Fibroblast of the aortic adventitia (primary cell): ENCODE measurements at places on chromosomes 12 and 14. TPM values are rescaled to one million over a fixed set of nuclear protein-coding genes. Genes with fewer than 3 reads are reported as not detected.

The PGF gene
- total RNA-seq, result 0.36 and 2.1 TPM in 2 replicates

The SPIC gene
- not detected in 2 replicates for total RNA-seq

The AKAP5 gene
- 0.16 and 0.54 TPM in 2 replicates for total RNA-seq

The MYF6 gene
- not detected in 2 replicates for total RNA-seq

The GUCY2C gene
- total RNA-seq, result not detected in 2 replicates

The RFX4 gene
- total RNA-seq, result not detected in 2 replicates

The CEP170B gene
- total RNA-seq, result 8.2 and 18.2 TPM in 2 replicates

The STYX gene
- 9.3 and 50.7 TPM in 2 replicates for total RNA-seq

The STON2 gene
- 3.3 and 4.5 TPM in 2 replicates for total RNA-seq

The PPP1R1A gene
- not detected in 2 replicates for total RNA-seq

The CIROP gene
- 1.8 TPM in 1 of 2 replicates, not detected in the other for total RNA-seq

The CABP1 gene
- total RNA-seq, result 0.54 TPM in 1 of 2 replicates, not detected in the other

The LALBA gene
- total RNA-seq, result not detected in 2 replicates

The MOK gene
- 21.2 and 40.6 TPM in 2 replicates for total RNA-seq

The CELA1 gene
- total RNA-seq, result 0.25 TPM in 1 of 2 replicates, not detected in the other

The ACOT4 gene
- 0.72 TPM in 1 of 2 replicates, not detected in the other for total RNA-seq

The TAS2R43 gene
- total RNA-seq, result 1.3 and 2.3 TPM in 2 replicates

The RHOJ gene
- total RNA-seq, result 7.4 and 13.5 TPM in 2 replicates

The ZNF84 gene
- 25.9 and 26.7 TPM in 2 replicates for total RNA-seq

The CATSPERB gene
- total RNA-seq, result 0.81 TPM in 1 of 2 replicates, not detected in the other

The EIF2S3B gene
- total RNA-seq, result 7.1 and 9.2 TPM in 2 replicates

The WNT1 gene
- not detected in 2 replicates for total RNA-seq

The AICDA gene
- total RNA-seq, result not detected in 2 replicates

The SLC6A12 gene
- total RNA-seq, result not detected in 2 replicates

The SLC6A15 gene
- total RNA-seq, result 8.9 and 53.3 TPM in 2 replicates

The ALX1 gene
- total RNA-seq, result 0.63 and 1.2 TPM in 2 replicates

The LRFN5 gene
- 12.1 and 12.8 TPM in 2 replicates for total RNA-seq

The ACOT6 gene
- total RNA-seq, result not detected in 2 replicates

The PPM1H gene
- 0.98 and 1.3 TPM in 2 replicates for total RNA-seq

The CLEC7A gene
- not detected in 2 replicates for total RNA-seq

The LMNTD1 gene
- 1.3 TPM in 1 of 2 replicates, not detected in the other for total RNA-seq

The A2M gene
- 0.54 and 10.6 TPM in 2 replicates for total RNA-seq

The TBC1D30 gene
- 0.18 and 0.98 TPM in 2 replicates for total RNA-seq

The TAS2R10 gene
- 2.3 TPM in 1 of 2 replicates, not detected in the other for total RNA-seq

The SIVA1 gene
- total RNA-seq, result 79.4 and 87.3 TPM in 2 replicates

The AKAP3 gene
- 0.81 and 4.9 TPM in 2 replicates for total RNA-seq

The GLIPR1L1 gene
- total RNA-seq, result not detected in 2 replicates

The CD163 gene
- not detected in 2 replicates for total RNA-seq

The SETD3 gene
- 47.6 and 189 TPM in 2 replicates for total RNA-seq

The BEST3 gene
- not detected in 2 replicates for total RNA-seq

The DEGS2 gene
- 0.16 TPM in 1 of 2 replicates, not detected in the other for total RNA-seq

The MYBPC1 gene
- not detected in 2 replicates for total RNA-seq

The KCNMB4 gene
- 2.0 TPM in 2 replicates for total RNA-seq

The GPN3 gene
- total RNA-seq, result 15.9 and 27.4 TPM in 2 replicates

The CLEC9A gene
- total RNA-seq, result not detected in 2 replicates

The SRRM4 gene
- total RNA-seq, result not detected in 2 replicates

The RTL1 gene
- not detected in 2 replicates for total RNA-seq

The ABCC9 gene
- total RNA-seq, result 20.0 and 20.3 TPM in 2 replicates

The LMO3 gene
- 3.6 and 12.8 TPM in 2 replicates for total RNA-seq

The DACT1 gene
- total RNA-seq, result 13.6 and 23.0 TPM in 2 replicates

The SERPINA12 gene
- total RNA-seq, result not detected in 2 replicates

The GDF3 gene
- not detected in 2 replicates for total RNA-seq

The ANP32D gene
- 1.1 TPM in 1 of 2 replicates, not detected in the other for total RNA-seq
